ENCODE measurements at places on chromosomes 3 and 15. TPM values are rescaled to one million over a fixed set of nuclear protein-coding genes. Genes with fewer than 3 reads are reported as not detected.

NRG4 gene
- total RNA-seq, result not detected

MKRN2OS gene
- total RNA-seq, result not detected

RNF123 gene
- 46.7 TPM for total RNA-seq

PEX5L gene
- total RNA-seq, result not detected

KBTBD13 gene
- not detected for total RNA-seq

MUSTN1 gene
- total RNA-seq, result 1.3 TPM

NR1I2 gene
- total RNA-seq, result 0.62 TPM

SV2B gene
- 0.05 TPM for total RNA-seq

PAQR9 gene
- not detected for total RNA-seq

TAMM41 gene
- 53.4 TPM for total RNA-seq

SPINT1 gene
- 3.6 TPM for total RNA-seq

SLTM gene
- 151 TPM for total RNA-seq

HAPLN3 gene
- 144 TPM for total RNA-seq

STAC gene
- total RNA-seq, result not detected

All from naive thymus-derived CD4-positive, alpha-beta T cell (primary cell).